ENCODE measurements at places on chromosomes 1 and 21.
A peak's percentile ranks its signal among the peaks of the same experiment; 100 is the strongest.

GRCh38 chr1:229086091-229086490 lies 184.8 kb upstream of the RAB4A start:
- no peak for DNase-seq

GRCh38 chr21:45979141-45979631 lies 2.4 kb upstream of the COL6A1 start:
- peak; percentile 72 for DNase-seq

- no peak for DNase-seq
Measured at GRCh38 chr21:16117851-16118590, 388.2 kb downstream of the USP25 start.

- DNase-seq, result no peak
Measured at GRCh38 chr1:23251812-23252211, 34.5 kb upstream of the HTR1D start.

GRCh38 chr1:169495046-169495775 lies 9.5 kb upstream of the SLC19A2 start:
- DNase-seq, result no peak

DNA sequence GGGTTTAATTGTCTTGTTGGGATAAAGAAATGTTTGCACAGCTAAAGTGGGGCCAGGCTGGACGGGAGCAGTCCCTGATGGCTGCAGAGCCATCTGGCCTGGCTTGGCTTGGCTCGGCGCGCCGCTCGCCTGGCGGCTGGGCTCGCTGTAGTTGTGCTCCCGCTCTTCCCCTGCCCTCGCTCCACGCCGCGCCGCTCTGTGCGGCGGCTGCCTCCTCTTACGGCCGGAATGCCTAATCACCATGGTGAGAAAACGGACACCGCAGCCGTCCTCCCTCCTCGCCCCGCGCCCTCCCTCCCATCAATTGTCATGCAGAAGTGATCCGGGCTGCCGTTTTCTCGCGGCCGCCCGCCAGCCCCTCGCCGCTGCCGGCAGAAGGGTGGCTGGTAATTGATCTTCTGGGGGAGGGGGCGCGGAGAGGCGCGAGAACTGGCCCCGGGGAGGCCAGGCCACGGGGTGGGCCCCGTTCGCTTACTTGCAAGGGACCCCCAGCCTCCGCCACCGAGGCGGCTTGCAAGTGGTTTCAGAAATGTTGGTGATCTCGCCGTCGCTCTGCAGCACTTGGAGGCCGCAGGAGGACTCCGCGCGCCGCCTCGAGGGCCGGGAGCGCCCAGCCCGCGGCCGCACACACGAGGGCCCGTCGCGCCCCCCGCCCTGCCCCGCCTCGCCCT lies 12.4 kb downstream of the RNF220 start:
- peak; percentile 95 for DNase-seq

DNA sequence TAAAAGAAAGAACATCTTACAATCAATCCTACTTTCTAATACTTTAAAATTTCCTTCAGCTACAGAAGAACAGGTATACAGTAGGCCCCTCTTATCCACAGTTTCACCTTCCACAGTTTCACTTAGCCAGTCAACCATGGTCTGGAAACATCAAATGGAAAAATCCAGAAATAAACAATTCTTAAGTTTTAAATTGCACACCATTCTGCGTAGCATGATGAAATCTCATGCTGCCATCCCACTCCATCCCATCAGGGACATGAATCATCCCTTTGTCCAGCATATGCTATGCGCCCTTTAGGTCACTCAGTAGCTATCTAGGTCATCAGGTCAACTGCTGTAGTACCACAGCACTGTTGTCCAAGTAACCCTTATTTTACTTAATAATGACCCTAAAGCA lies 67.7 kb downstream of the HSF2BP start:
- DNase-seq, result no peak

- peak; percentile 57 for DNase-seq
Measured at GRCh38 chr1:9942399-9942938, 722 bp downstream of the LZIC start.

DNA sequence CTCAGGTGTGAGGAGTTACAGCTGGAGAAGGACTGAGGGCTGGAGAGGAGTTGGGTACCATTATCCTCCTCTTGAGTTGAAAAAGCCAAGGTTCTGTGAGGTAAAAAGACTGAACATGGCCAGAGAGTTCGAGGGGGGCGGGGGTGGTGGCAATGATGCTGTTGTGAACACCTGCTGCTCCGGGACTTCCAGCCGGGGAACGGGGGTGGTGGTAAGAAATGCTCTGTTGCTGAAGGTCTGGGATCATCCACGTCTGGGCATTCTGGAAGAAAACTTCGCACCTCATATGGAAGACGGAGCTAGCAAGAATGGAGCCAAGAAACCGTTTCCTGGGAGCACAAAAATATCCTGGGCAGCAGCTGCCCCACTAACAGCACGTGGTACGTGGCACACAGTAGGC lies 20.1 kb upstream of the ALPL start:
- no peak for DNase-seq

DNA sequence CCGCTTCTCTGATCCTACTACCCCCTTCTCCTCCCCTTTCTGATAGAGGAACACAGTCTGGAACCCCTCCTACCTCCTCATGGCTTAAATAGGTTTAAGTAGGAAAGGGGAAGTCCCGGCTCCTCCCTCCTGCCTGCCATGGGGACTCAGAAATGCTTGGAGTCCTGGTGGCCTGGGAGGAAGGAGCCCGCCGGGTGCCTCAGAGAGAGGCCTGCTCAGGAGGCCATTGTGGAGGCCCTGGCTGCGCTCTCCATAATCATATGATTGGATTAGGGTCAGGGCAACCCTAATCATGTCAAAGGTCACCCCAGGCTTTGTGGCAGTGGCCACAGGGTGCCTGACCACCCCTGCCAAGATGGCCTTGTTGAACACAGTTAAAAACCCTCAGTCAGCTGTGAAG lies 29.0 kb downstream of the WNT3A start:
- no peak for DNase-seq

GRCh38 chr1:3911981-3912808 lies 12.1 kb upstream of the C1orf174 start:
- no peak for DNase-seq

DNA sequence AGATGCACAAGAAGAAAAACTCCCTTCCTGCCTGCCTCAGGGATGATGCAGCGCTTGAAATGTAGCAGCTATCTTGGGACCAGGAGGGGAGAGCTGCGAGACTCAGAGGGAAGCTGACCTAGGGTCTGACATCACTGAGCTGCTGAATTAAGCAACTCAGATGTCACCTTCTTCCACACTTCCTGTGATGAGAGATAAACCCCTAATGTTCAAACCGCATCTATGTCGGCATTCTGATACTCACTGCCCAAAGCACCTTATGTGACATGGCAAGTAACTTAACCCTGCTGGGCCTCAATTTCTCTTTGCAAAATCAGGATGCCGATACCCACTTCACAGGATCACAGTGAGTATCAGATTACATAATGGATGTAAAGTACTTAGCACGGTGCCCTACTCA lies 9.1 kb upstream of the AK2 start:
- no peak for DNase-seq

DNA sequence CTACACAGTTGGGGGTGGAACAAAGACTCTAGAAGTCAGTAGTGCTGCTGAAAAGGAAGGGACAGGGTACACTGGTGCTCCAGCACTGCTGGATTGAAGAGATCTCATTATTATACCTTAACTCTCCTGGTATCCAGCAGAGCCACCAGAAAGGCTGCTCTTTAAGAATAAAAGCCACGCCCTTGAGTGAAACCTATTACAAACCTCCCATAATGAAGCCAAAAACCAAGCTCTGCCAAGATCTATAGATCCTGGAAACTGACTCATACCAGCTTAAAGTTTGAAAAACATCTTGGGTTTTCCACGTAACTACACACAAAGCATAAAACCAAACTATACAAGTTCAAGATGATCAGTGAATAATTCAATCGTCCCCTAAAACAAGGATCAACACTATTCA lies 38.0 kb downstream of the ADSS2 start:
- DNase-seq, result no peak

DNA sequence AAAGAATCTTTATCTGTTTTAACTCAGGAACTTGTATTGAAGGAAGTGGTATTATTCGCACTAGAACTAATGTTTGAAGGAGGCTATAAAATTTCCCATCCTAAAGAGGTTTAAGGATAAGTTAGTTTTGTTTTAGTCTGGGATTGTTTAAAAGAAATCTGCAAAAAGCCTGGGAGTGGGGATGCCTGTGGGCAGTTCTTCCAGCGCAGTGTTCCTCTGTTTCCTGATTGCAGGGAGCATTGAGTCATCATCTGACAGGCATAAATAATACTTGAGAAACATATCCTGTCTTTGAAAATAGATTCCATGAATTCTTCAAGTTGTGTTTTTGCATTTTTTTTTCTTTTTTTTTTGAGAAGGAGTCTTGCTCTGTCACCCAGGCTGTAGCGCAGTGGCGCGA lies 350.8 kb upstream of the PTBP2 start:
- no peak for DNase-seq

DNA sequence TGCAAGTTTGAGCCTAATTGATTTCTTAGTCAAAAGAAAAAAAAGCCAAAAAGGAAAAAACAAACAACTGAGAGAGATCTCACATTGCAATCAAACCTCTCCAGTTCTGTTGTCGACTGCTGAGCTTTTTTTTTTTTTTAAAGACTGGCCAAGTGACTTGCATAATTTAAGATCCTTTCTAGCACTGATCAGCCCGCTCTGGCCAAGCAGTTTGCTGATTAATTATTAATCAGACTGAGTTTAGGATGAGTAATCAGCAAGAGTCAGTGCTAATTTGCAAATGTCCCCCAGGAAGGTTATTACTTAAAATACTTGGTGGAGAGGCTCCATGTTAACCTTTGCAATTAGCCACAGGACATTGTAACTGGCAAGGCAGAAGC lies 39.3 kb downstream of the HMGB4 start:
- no peak for DNase-seq

- no peak for DNase-seq
Measured at GRCh38 chr1:245829826-245830225, 675.0 kb downstream of the KIF26B start.

DNA sequence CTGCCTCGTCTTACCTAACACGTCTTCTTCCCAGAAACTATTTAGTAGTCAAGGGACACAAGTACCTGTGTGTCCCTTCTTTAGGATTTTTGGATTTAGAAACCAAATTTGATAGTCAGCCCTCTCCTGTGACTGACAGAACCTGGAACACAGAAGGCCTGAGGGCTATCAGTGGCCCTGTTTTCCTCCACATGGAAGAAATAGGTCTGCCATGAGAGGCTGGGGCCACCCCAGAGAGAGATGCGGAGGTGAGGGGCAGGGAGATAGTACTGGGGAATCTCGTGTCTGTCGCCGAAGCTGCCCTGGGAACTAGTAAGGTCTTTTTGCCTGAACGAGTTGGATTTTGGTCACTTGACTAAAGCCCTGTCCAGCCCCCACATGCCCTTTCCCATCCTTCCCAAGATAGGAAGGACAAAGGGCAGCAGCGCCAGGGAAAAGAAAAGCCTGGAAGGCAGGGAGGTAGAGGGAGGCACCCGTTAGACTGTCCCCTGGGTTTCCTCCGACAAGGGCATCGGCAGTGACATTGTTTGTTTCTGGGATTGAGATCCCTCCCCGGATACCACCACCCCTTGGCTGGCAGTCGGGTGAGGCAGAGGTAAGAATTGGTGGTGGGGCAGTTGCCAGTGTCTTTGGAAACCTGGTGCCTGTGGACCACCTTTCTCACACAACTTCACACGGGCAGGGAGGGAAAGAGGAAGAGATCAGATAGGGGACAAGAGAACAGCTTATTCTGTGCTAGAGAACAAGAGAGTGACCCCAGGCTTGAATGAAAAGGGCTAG lies 19.8 kb downstream of the SMIM12 start:
- DNase-seq, result peak; percentile 33

DNA sequence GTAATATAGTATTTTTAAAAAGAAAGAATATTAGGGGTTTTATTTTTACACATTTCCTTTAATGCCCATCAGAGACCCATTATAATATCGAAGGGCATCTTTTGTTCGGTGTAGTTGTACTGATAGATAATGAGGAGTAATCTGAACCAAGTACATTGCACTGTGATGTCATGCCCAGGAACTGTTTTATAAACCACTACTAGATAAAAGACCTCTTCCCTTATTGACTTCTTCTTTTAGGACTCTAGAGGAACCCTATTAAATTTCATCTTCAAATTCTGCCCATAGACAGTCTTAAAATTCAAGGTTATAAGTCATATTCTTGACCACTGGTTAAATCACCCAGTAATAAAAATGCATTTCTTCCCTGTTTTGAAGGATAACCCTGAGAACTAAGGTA lies 206.5 kb downstream of the NRIP1 start:
- no peak for DNase-seq

- DNase-seq, result no peak
Measured at GRCh38 chr1:206992790-206993189, 22.5 kb upstream of the FCAMR start.

- DNase-seq, result peak; percentile 94
Measured at GRCh38 chr1:13583595-13583965, at the start of gene PDPN. PDPN (plus strand) TSS chr1:13583832; CDS start chr1:13584034, 202 bp downstream.

DNA sequence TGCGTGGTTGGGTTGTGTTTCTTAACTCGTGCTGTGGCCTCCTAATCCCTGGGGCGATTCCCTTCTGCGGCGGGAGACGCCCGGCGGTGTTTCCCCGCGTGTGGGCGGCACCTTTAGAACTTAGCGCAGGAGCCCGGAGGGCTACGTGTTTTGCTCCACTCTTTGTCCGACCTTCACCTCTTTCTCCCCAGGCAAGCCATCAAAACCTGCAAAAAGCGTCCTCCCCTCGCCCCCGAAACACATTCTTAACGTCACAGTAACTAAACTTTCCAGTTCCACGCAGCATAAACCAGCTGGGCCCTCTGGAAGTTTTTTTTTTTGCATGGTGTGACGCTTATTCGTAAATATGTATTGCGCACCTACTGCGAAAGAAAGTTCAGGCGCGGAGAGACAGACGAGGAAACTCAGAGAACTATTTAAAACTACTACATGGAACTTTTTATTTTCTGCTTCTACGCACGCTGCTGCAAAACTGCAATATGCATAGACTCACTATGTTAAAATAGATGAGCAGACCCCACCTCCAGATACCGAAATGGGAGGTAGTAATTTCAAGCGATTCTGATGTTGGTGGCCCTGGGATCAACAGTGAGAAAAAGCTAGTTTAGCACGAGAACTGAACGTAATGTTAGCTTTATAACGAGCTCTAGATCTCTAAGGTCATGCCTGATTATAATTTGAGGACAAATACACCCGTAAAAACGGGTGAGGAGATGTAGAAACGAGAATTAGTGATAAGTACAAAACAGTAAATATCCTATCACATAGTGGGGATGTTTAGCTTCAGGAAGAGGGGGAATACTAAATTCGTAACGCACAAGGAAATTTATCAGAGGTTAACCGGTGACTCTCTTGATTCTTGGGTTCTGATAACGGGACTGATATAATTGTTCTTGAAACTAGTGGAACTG lies 920 bp downstream of the MTR start:
- peak; percentile 47 for DNase-seq

GRCh38 chr1:84110629-84111028 lies 33.4 kb upstream of the PRKACB start:
- no peak for DNase-seq

DNA sequence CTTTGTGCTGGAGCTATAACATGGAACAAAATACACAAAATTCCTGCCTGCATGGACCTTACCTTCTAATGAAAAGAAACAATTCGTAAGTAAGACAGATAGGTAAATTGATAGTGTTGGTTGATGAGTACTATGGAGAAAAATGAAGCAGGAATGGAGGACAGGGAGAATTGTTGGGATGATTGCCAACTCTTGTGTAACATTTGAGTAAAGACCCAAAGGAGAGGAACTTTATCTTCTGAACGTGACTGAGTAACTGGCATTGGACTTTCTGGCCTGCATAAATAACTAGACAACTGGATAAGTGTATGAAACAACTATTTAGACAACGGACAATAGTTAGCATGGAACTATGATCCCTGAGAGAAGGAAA lies 6.8 kb upstream of the EFCAB14 start:
- no peak for DNase-seq

- no peak for DNase-seq
Measured at GRCh38 chr1:145740269-145740668, 21.0 kb downstream of the CD160 start.

GRCh38 chr1:33573661-33574060 lies 101.2 kb downstream of the ZSCAN20 start:
- DNase-seq, result no peak

Measured in endodermal cell (in vitro differentiated cells).